Tibial nerve (tissue), 4 donors: ENCODE measurements at places on chromosomes 5 and 9. TPM values are rescaled to one million over a fixed set of nuclear protein-coding genes. Genes with fewer than 3 reads are reported as not detected.

DNA sequence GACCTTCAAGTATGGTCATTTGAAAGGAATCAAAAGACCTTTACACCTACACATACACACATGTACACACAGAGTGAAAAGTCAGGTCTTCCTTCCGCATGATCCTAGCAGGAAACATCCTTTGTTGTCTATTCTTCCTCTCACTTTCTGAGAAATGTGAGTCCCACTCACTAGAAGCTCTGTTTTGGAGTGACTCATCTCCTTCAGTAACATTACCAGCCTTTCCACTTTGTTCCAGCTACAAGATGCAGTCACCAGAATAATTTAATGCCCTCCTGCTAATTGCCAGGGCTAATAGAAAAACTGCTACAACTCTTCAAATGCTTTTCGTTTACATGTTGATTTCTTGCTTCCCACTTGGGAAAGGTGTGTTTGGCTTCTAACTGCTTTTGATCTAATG lies 417.3 kb downstream of the RASEF start:
- DNase-seq, result no peak

SVEP1 gene
- 96.9 TPM for total RNA-seq

DNA sequence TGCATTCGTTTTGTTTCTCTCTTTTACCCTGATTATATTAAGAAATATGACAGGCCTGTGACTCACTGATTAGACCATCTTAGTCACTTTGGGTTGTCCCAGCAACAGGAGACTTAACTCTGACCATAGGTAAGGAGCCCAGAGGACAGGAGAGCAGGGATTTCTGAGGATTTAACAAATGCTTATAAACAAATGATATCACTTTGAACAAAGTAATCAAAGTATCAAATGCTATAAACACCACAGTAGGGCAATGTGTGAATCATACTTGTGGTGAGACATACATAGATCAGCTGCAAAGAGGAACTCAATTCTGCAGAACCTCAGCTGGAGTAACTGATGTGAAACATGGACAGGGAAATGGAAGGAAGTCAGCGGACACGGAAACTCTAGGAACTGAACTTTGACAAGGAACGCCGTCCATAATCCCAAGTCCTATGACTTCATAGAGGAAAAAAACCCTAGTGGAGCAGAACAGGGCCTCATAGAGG lies 190.6 kb upstream of the MSX2 start:
- no peak for DNase-seq

GRCh38 chr9:7174884-7175283 lies 417.1 kb downstream of the KDM4C start:
- no peak for DNase-seq

DNA sequence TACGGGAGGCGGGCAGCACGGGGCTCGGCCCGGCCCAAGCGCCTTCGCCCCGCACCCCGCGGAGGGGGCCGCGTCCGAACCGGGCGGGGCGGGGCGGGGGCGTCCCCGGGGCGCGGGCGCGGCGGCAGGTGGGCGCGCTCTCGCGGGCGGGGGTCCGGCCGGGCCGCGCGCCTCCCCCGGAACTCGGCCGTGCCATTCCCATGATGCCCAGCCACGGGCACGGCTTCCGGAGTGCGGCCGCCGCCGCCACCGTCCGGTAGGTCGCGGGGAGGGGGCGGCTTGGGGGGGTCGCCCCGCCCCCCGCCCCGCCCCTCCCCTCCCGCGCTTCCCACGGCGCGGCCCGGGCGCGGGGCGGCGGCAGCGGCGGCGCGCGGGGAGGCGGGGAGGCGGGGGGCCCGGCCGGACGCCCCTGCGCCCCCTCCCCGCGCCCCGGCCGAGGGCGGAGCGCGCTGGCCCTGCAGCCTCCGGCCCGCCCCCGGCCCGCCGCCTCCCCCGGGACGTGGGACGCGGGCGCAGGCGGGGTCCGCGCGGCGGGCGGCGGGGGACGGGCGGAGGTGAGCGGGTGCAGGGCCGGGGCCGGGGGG lies at the start of gene PPP1R26:
Gene PPP1R26 (plus strand): TSS at position 314 of the 584 bp plus-strand sequence. CDS start 4,729 bp downstream, outside the sequence.
- no peak for DNase-seq

GRCh38 chr9:87683751-87684626 lies 41.9 kb upstream of the CTSL start:
- DNase-seq, result no peak

- no peak for DNase-seq
Measured at GRCh38 chr5:119275146-119275545, 80.7 kb upstream of the TNFAIP8 start.
